ENCODE measurements at places on chromosomes 6 and 20.
A peak's percentile ranks its signal among the peaks of the same experiment; 100 is the strongest.

DNA sequence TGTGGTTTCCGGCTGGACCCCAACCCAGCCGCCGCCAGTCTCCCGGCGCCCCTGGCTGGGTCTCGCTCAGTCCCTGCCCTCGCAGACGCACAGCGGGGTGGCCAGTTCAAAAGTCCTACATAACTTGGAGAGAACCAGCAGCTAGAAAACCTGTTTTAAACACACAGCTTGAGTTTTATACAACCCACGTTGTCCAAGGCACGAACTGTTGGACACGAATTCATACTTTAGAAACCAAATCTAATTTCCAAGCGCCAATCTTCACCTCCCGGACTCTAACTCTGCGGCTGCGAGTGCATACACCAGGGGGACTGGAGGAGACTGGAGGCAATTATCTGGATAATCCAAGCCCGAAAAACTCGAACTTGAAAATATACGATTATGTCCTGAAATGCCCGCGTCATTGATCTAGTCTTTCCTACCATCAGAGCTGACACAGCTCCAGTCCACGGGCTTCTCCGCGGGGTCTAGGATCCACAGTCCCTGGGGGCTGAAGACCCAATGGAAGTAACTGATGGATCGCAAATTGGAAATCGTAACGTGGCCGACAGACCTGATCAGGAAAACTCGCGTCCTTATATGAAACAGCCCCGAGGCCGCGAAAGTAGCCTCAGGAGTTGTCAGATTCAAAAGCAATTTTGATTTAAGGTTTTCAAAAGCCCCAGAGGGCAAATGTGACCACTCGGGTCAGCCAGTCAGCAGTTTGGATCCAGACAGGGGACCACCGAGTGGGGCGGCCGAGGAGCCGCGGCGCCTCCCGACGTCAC lies 843 bp upstream of the HEY2 start:
- DNase-seq, result peak; percentile 6

- no peak for DNase-seq
Observed at GRCh38 chr6:145891565-145891964, 72.6 kb downstream of the SHPRH start.

DNA sequence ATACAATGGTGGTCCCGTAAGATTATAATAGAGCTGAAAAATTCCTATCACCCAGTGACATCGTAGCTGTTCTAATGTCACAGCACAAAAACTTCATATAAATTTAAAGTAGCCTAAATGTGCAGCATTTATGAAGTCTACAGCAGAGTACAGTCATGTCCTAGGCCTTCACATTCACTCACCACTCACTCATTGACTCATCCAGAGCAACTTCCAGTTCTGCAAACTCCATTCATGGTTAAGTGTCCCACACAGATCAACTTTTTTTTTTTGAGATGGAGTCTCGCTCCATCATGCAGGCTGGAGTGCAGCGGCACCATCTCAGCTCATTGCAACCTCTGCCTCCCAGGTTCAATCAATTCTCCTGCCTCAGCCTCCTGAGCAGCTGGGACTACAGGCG lies 20.9 kb upstream of the KCNG1 start:
- DNase-seq, result no peak

- no peak for DNase-seq
Observed at GRCh38 chr6:155378724-155379123, 64.4 kb upstream of the TFB1M start.

- DNase-seq, result peak; percentile 54
Observed at GRCh38 chr6:139131736-139132280, 3.1 kb upstream of the HECA start.

DNA sequence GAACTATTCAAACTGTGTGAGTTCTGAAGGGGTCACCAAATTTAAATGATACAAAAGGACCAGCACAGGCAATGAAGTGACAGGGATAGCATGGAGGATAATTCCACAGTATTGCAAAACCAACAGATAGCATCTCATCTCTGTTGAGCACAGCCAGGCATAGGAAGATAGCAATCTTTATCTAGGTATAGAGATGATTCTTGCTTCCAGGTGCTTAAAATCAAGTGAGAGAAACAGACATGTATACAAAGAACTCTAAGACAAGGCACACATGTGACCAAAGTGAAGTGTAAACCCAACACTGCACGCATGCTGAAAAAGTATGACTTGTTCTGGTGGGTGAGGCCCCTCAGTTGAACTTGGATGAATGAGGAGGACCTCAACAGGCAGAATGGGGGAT lies 48.4 kb upstream of the ARMC2 start:
- no peak for DNase-seq

GRCh38 chr6:36533321-36533720 lies 14.0 kb downstream of the STK38 start:
- DNase-seq, result no peak

- no peak for DNase-seq
Observed at GRCh38 chr20:16518784-16519084, 54.5 kb downstream of the KIF16B start.

- DNase-seq, result no peak
Observed at GRCh38 chr6:105987516-105987915, 98.6 kb upstream of the PRDM1 start.

- no peak for DNase-seq
Observed at GRCh38 chr6:31394381-31394780, 9.0 kb upstream of the MICA start.

DNA sequence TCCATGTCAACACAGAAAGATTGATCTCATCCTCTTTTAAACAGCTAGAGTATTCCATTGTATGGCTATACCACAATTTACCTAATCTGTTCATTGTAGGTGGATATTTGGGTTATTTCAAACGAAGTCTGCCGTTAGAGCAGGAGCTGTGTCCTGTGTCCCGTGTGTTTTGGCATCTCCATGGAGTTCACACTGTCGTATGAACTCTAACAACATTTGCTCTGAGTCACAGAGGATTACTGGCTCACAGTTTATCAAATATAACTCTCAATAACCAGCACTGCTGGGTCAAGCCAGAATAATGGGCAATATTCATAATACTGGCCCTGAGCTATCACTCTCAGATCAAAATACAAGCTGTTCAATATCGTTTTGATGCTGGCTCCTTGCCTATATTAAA lies 16.4 kb downstream of the TRAM2 start:
- DNase-seq, result no peak

GRCh38 chr6:24480705-24481104 lies 8.7 kb downstream of the GPLD1 start:
- DNase-seq, result no peak

DNA sequence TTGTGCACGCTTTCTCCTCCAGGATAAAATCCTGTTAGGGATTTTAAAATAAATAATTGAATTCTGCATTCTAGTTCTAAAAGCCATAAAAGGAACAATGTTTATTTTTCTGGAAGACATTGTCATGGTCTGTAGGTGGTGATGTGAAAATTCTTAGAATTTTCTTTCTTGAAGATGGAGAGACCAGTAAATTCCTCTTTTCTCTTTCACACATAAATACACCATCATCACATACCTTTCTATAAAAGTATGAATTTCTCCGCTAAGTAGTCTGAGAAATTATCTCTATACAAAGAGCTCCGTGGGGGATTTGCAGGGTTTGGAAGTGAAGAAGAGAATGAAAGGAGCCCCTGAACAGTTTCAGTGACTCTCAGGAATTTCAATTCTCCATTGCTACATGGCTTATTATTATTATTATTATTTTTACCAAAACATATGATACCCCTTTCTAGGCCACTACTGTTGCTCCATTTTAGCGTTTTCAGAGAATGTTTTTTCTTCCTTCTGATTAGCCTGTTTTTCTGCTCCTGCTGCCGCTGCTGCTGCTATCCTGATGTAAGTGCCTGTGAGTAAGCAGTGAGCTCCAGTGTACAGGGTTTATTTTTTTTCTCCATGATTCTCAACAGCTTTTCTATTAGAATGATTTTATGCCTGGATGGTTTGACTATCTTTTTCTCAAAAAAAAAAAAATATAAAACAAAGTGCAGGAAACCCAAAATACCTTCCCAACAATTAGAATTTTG lies 145.8 kb downstream of the SAMD5 start:
- no peak for DNase-seq

- no peak for DNase-seq
Observed at GRCh38 chr20:1993986-1994385, at the start of gene PDYN. Gene PDYN (minus strand): TSS chr20:1994058. CDS start chr20:1983084, 10,974 bp downstream.

DNA sequence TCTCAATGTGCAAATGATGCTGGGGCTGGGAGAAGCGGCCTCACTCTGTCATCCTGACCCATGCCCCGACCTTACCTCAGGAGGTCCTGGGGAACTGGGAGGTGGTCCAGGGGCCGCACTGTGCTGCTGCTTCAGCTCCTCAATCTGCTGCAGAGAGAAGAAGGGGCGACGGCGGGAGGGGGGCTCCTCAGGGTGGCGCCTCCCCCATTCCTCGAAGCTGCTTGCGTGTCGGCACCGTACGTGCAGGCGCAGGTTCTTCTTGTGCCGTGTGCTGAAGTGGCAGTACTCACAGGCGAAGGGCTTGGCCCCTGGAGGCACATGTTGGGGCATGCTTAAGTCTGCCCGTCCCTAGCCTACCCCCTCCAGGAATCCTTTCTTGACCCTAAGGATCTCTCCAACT lies 12.9 kb downstream of the ZNF335 start:
- no peak for DNase-seq

DNA sequence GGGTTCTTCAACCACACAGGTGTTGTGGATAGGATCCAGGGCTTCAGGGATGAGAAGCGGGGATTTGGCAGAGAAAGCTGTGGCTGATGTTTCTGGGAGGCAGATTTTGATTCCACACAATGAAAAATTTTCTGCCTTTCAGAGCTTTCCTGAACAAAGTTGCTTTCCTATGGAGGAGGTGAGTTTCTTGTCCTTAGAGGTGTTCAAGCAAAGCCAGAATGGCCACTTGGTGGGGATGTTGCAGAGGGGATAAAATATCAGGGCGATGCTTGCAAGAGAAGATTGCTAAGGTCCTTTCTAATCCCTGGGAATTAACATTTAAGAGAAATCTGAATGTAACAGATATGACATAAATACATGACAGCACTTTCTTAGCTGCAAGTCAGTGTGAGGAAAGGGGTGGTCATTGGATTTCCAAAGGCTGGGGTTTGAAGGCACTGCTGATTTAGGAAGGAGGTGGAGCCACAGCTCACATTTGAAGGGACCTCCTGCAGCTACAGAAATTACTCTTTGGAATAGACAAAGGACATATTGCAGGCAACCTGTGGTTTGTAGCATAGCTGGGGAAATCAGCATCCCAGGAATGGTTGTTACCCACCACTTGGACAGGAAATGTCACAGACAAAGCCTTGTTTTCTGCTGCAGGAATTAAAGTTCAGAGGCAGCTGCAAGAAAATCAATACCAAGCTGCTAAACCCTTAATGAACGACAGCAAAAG lies 271.1 kb upstream of the CHD6 start:
- DNase-seq, result no peak

DNA sequence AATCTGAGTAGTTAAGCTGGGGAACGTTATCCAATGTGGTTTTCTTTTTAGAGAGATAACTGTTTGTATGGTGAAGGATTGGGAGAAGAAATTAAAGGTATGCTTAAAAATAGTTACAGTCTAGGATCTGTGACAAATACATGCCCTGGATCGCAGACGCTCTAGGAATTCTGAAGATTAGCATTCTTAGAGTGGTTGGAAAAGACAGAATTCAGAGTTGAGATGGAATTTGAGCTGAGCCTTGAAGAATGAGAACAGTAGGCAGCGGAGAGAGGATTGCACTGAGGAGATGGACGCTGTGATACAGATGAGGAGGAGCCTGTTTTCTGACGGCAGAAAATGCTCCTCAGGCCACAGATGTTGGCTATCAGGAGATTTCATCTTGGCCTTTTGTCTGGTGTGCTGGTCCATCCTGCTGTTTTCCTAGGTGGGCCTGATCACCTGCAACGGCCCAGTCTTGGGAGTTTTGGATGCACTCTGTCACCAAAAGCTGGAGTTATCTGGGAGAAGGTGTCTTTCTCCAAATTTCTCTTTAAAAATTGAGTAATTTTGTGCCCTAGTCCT lies 48.3 kb upstream of the KIF25 start:
- no peak for DNase-seq

DNA sequence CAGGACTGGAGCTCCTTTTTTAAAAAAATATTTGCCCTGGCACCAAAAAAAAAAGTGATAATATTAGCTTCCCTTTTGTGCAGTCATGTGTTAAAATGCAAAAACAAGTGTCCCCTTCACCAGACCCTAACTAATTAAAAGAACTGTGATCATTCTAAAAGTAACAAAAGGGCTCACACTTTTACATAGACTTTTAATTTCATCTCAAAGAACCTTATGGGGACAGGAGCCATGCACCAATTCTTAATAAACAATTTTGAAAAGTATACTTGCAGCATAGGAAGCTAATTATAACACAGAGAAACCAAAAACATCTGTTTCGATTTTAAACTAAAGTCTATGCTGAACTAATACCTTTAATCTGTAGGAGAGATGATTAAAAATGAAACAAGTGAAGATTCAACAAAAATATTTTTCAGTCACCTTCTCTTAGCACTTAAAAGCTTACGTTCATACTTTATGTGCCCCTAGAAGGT lies 17.3 kb downstream of the STX7 start:
- no peak for DNase-seq

- DNase-seq, result no peak
Observed at GRCh38 chr6:166582258-166582657, 4.2 kb downstream of the RAMACL start.

DNA sequence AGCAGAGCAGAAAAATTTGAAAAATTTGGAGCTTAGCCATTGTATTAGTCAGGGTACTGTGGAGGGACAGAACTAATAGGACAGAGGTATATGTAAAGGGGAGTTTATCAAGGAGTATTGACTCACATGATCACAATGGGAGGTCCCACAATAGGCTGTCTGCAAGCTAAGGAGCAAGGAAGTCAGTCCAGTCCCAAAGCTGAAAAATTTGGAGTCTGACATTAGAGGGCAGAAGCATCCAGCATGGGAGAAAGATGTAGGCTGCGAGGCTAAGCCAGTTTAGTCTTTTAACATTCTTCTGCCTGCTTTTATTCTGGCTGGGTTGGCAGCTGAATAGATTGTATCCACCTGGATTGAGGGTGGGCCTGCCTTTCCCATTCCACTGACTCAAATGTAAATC lies 82.0 kb downstream of the SMPDL3A start:
- DNase-seq, result no peak

DNA sequence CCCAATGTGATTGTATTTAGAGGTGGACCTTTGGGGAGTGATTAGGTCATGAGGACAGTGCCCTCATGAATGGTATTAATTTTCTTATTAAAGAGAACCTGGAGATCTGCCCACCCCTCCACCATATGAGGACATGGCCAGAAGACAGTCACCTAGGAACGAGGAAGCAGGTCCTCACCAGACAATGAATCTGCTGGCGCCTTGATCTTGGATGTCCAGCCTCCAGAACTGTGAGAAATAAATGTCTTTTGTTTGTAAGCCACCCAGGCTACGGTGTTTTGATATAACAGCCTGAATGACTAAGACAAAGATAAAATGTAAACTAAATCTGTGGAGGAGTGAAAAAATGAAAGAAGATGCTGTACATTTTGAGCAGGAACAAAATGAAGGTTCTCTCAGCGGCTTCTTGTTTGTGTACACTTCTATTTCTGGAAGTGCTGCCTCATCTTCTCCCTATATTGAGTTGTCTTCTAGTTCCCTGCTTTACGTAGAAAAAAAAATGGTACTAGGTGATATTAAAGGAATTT lies 1.5 kb upstream of the IPCEF1 start:
- DNase-seq, result peak; percentile 21

- no peak for DNase-seq
Observed at GRCh38 chr6:137821491-137821890, 45.6 kb upstream of the TNFAIP3 start.
